ENCODE measurements at places on chromosomes 12 and 14.

DNA sequence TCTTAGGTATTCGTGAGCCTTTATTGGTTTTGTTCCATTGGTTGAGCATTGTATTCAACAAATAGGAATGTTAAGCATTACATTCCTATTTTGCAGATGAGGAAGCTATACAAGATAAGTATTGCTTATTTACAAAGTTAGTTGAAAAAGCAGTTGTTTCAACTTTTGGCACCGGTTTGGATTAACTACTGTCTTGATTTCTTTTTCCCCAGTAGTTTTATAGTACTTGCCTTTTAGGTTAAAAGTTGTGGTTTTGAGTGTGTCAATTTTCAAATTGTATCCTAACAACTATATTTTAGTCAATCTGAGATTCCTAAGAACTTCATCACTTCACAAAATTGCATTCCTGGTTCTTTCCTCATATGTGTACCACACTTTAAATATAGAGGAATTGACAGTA is 23.8 kb upstream of the MBIP start:
- no peak for DNase-seq

DNA sequence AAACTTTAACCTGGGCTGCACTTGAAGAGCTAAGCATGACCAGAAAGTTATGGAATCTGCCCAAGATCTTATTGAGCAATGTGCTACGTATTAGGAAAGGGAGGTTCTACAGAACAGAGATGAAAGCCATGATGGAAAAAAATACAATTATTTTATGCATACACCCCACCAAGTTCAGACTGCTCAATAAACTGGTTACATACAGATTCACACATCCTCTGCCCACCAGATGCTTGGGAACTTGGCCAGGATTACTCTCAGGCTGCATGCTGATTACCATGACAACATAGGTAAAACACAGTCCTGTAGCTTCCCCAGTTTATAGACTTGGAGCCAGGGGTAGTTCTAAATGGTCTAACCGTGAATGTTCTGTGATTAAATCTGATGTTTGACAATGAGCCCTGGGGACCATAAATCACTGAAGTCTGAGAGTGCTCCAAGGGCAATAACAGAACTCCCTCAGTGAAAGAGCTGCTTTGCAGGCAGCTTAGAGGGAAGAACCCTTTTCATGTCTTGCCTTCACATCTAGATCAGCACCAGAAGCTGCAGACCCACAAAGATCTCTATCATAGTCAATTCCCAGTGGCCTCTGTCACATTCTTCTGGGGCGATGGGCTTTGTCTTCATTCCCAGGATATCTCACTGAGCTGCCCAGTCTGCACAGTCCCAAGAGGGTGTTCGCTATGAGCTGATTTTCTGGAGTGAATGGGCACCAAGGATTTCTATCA is 232.2 kb downstream of the EMP1 start:
- DNase-seq, result no peak

GRCh38 chr14:99938376-99938775 is 126.8 kb upstream of the EVL start:
- DNase-seq, result no peak

GRCh38 chr12:58030566-58031279 is 89.4 kb downstream of the ATP23 start:
- DNase-seq, result no peak

GRCh38 chr12:51630986-51631385 is 40.0 kb downstream of the SCN8A start:
- no peak for DNase-seq

DNA sequence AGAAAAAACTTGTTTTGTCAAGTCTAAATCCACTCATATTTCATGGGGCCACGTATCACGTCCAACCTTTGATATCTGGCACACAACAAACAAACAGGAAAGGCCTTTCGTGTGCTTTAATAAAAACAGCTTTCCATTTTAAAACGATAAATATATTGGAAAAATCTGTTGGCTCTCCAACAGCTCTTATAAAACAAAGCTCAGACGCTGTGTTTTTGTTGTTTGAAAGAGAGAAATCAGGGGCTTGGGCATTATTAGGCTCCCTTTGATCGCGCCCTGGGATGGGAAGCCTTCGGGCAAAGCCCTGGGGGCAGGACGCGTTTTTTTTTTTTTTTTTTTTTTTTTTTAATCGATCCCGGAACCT is 429 bp upstream of the PLEKHA5 start:
- DNase-seq, result no peak
